ENCODE measurements at places on chromosomes 12 and 14.
A peak's percentile ranks its signal among the peaks of the same experiment; 100 is the strongest.

GRCh38 chr14:95294834-95295599, 24.7 kb downstream of the CLMN start:
- no peak overlapping the region for H3K27ac ChIP-seq
- H3K4me3 ChIP-seq: no peak overlapping the region
- H3K36me3 ChIP-seq: no peaks in the 10 kb centered on the region
- peaks cover 11% of the 10 kb centered on the region for H3K4me1 ChIP-seq
- no peak for DNase-seq
- no peaks in the 10 kb centered on the region for H3K27me3 ChIP-seq

DNA sequence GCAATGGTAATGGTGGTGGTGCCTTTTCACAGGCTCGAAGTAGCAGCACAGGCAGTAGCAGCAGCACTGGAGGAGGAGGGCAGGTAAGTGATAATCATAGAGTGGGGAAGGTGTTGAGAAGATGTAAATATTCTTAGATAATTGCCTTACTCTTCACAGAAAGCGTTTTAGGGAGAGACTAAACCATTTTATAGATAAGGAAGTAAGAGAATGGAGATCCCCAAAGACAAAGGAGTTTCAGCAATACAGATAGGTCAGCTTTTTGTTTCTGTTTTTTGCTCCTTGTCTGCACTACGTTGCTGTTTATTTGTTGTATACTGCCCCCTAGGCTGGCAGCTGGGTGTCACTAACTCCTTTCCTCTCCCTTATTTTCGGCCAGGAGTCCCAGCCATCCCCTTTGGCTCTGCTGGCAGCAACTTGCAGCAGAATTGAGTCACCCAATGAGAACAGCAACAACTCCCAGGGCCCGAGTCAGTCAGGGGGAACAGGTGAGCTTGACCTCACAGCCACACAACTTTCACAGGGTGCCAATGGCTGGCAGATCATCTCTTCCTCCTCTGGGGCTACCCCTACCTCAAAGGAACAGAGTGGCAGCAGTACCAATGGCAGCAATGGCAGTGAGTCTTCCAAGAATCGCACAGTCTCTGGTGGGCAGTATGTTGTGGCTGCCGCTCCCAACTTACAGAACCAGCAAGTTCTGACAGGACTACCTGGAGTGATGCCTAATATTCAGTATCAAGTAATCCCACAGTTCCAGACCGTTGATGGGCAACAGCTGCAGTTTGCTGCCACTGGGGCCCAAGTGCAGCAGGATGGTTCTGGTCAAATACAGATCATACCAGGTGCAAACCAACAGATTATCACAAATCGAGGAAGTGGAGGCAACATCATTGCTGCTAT, 2.0 kb downstream of the SP1 start:
- peak; percentile 22 for DNase-seq
- H3K4me3 ChIP-seq: peak overlapping the region; percentile 97
- no peaks in the 10 kb centered on the region for H3K27me3 ChIP-seq

DNA sequence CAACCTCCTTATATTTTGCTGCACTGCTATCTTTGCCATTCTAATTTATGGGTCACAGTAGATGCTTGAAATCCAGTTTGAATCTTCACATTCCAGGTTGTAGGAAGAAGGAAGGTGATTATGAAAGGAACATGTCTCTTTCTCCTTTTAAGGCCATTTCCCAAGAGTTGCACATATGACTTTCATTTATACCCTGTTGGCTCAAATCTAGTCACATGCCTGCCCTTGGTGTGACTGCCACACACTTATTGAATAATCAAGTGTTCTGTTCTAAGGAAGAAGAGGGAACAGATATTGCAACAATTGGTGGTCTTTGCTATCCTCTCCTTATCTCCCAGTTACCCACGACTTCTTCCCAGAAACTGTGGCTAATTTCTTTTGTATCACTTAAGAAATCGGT, 404.3 kb downstream of the TMEM117 start:
- no peaks in the 10 kb centered on the region for H3K36me3 ChIP-seq
- H3K4me1 ChIP-seq: no peaks in the 10 kb centered on the region
- no peak overlapping the region for H3K27ac ChIP-seq
- no peak overlapping the region for H3K4me3 ChIP-seq

DNA sequence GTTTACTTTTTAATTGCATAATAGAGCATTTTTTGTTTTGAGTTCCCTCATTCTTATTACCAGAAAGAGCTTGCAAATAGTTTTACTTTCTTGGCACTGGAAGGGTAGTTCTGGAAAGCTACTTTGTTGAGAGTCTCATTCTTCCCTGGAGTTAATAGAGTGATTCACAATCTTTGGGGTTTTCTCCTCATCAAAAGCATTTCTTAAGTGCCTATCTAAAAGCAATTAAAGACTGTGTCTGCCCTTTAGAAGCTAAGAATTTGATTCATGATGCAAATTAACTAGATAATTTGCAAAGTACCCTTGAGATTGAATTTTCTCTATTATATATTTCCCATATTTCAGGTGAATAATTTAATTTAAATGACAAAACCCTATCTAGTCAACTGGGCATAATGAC, 8.1 kb upstream of the BMAL2 start:
- H3K4me3 ChIP-seq: no peak overlapping the region
- no peak overlapping the region for H3K27ac ChIP-seq
- no peak for DNase-seq
- no peaks in the 10 kb centered on the region for H3K27me3 ChIP-seq

DNA sequence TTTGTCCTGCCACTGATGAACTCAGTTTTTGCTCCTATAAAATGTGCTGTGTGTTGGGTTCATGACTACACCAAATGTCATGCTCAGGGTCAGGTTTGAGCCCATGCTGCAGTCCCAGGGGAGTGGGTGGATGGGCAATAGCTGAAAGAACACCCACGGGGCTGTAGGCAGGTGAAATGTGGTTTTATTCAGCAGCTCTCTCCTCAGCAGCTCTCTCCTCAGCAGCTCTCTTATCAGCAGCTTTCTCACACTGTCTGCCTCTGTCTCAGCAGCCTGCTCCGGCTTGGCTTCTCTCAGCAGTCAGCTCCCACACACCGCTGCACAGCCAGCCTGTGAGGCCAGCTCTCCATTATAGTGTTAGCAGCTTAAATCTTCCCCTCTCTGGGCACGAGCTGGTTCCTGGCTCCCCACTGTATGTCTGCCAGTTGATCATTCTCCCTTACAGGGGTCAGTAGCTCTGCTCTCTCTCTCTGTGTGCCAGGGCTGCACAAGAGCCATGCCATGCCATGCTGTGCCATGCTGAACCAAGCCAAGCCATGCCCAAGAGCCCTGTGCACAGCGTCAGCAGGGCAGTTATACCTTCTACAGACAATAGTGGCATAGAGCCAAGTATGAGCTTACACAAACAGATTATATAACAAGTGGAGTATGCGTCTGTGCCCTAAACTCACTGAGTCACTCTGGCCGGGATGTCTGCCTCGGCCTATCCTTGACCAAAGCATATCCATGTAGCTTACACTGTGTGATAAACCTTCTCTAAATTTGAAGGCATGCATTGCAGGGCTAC, 303.3 kb upstream of the TMPO start:
- DNase-seq: no peak
- no peak overlapping the region for H3K27ac ChIP-seq
- peaks cover 4% of the 10 kb centered on the region for H3K4me1 ChIP-seq

GRCh38 chr12:123910761-123911193, 61.9 kb downstream of the CCDC92 start:
- DNase-seq: no peak
- H3K4me3 ChIP-seq: peak overlapping the region; percentile 84
- peaks cover 42% of the 10 kb centered on the region for H3K4me1 ChIP-seq
- peak overlapping the region; percentile 31 for H3K27ac ChIP-seq
- peaks cover 12% of the 10 kb centered on the region for H3K36me3 ChIP-seq
- H3K27me3 ChIP-seq: peaks cover 35% of the 10 kb centered on the region

DNA sequence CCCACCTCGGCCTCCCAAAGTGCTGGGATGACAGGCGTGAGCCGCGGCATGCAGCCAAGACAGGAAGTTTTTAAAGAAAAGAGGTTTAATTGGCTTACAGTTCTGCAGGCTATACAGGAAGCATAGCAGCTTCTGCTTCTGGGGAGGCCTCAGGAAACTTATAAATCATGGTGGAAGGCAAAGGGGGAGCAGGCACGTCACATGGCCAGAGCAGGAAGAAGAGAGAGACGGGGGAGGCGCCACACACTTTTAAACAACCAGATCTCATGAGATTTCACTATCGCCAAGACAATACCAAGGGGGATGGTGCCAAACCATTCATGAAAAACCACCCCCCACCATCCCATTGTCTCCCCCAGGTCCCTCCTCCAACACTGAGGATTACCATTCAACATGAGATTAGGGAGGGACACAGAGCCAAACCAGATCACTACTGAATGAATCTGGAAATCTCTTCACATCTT, 14.1 kb downstream of the CCDC63 start:
- H3K4me1 ChIP-seq: peaks cover 17% of the 10 kb centered on the region
- no peaks in the 10 kb centered on the region for H3K27me3 ChIP-seq
- DNase-seq: no peak
- no peak overlapping the region for H3K4me3 ChIP-seq

GRCh38 chr14:34593740-34594375, 36.1 kb downstream of the SNX6 start:
- peaks cover 20% of the 10 kb centered on the region for H3K36me3 ChIP-seq
- DNase-seq: no peak
- H3K27me3 ChIP-seq: no peaks in the 10 kb centered on the region
- no peak overlapping the region for H3K4me3 ChIP-seq
- H3K4me1 ChIP-seq: no peaks in the 10 kb centered on the region

- no peak for DNase-seq
- no peak overlapping the region for H3K27ac ChIP-seq
- no peak overlapping the region for H3K4me3 ChIP-seq
- peaks cover 31% of the 10 kb centered on the region for H3K4me1 ChIP-seq
- no peaks in the 10 kb centered on the region for H3K27me3 ChIP-seq
These were observed 42.0 kb downstream of the TRAF3 start for GRCh38 chr14:102819176-102819628.

GRCh38 chr12:46944088-46944487, 118.3 kb upstream of the SLC38A4 start:
- DNase-seq: no peak
- no peaks in the 10 kb centered on the region for H3K4me1 ChIP-seq
- H3K27ac ChIP-seq: no peak overlapping the region
- no peak overlapping the region for H3K4me3 ChIP-seq
- H3K36me3 ChIP-seq: no peaks in the 10 kb centered on the region

GRCh38 chr14:78614593-78614992, 444.4 kb downstream of the NRXN3 start:
- H3K4me1 ChIP-seq: peaks cover 28% of the 10 kb centered on the region
- no peak overlapping the region for H3K27ac ChIP-seq
- DNase-seq: no peak
- no peaks in the 10 kb centered on the region for H3K27me3 ChIP-seq
- H3K36me3 ChIP-seq: no peaks in the 10 kb centered on the region

- peak overlapping the region; percentile 98 for H3K4me3 ChIP-seq
- H3K36me3 ChIP-seq: no peaks in the 10 kb centered on the region
- peaks cover 23% of the 10 kb centered on the region for H3K4me1 ChIP-seq
- H3K27ac ChIP-seq: no peak overlapping the region
- H3K27me3 ChIP-seq: peaks cover 96% of the 10 kb centered on the region
These were observed 225.6 kb upstream of the CRY1 start for GRCh38 chr12:107318806-107319532.

GRCh38 chr12:81089412-81089811, 11.5 kb downstream of the ACSS3 start:
- H3K4me1 ChIP-seq: peaks cover 8% of the 10 kb centered on the region
- H3K27me3 ChIP-seq: no peaks in the 10 kb centered on the region
- H3K36me3 ChIP-seq: no peaks in the 10 kb centered on the region
- no peak overlapping the region for H3K27ac ChIP-seq

GRCh38 chr12:55619354-55620138, 17.1 kb upstream of the OR10P1 start:
- DNase-seq: peak; percentile 71
- no peak overlapping the region for H3K4me3 ChIP-seq
- H3K4me1 ChIP-seq: peaks cover 6% of the 10 kb centered on the region

- no peak for DNase-seq
- H3K27me3 ChIP-seq: peaks cover 3% of the 10 kb centered on the region
- no peaks in the 10 kb centered on the region for H3K36me3 ChIP-seq
- H3K27ac ChIP-seq: no peak overlapping the region
- H3K4me3 ChIP-seq: no peak overlapping the region
These were observed 297.7 kb upstream of the CLEC14A start for GRCh38 chr14:38553586-38553985.

GRCh38 chr14:63428486-63428885, 109.8 kb upstream of the GPHB5 start:
- H3K36me3 ChIP-seq: no peaks in the 10 kb centered on the region
- DNase-seq: no peak
- H3K4me3 ChIP-seq: no peak overlapping the region
- H3K4me1 ChIP-seq: peaks cover 22% of the 10 kb centered on the region
- H3K27me3 ChIP-seq: no peaks in the 10 kb centered on the region

GRCh38 chr12:1532375-1533165, 61.8 kb downstream of the FBXL14 start:
- peak overlapping the region; percentile 86 for H3K4me3 ChIP-seq
- H3K27ac ChIP-seq: no peak overlapping the region

DNA sequence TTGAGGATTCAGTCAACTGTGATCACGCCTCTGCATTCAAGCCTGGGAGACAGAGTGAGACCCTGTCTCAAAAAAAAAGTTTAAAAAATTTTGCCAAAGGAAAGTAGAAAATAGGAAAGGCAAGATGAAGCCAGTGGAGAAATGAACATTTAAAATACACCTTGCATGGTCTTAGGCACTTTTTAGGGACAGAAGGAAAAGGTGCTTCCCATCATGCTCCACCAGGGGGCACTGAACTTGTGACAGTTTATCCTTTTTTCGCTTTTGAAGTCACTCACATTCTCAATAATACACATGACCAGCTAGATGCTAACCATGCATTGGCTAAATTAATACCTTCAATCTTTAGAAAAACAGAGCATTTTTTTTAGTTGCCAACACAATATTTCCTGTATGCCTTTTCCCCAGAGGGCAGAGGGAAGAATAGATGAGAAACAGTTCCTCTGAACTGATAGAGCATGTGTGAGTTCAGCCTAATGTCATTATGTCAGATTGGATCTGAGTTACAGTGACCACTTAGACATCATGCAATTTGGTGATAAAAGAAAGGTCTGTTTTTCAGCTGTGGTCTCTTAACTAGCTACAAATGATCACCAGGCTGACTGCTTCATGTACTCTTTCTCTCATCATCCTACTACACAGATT, 221.8 kb upstream of the SSTR1 start:
- DNase-seq: peak; percentile 31
- peaks cover 3% of the 10 kb centered on the region for H3K36me3 ChIP-seq
- no peak overlapping the region for H3K27ac ChIP-seq
- H3K4me1 ChIP-seq: no peaks in the 10 kb centered on the region
- H3K27me3 ChIP-seq: peaks cover 9% of the 10 kb centered on the region
- no peak overlapping the region for H3K4me3 ChIP-seq

DNA sequence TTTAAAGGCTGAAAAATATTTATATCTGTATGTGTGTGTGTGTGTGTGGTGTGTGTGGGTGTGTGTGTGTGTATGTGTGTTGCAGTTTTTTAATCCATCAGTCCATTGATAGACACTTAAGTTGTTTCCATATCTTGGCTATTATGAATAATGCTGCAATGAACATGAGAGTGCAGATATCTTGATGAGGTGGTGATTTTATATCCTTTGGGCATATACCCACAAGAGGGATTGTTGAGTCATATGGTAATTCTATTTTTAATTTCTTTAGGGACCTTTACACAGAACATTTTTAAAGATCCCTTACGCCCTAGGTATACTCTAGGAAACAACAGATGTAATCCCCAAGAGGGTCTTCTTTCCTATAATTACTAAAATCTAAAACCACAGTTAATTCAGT, 154.5 kb upstream of the CLEC14A start:
- DNase-seq: no peak
- no peak overlapping the region for H3K27ac ChIP-seq
- no peaks in the 10 kb centered on the region for H3K27me3 ChIP-seq
- H3K4me3 ChIP-seq: no peak overlapping the region
- H3K36me3 ChIP-seq: no peaks in the 10 kb centered on the region

- H3K27me3 ChIP-seq: no peaks in the 10 kb centered on the region
- H3K4me1 ChIP-seq: peaks cover 4% of the 10 kb centered on the region
- H3K36me3 ChIP-seq: peaks cover 2% of the 10 kb centered on the region
- no peak overlapping the region for H3K4me3 ChIP-seq
- DNase-seq: no peak
- no peak overlapping the region for H3K27ac ChIP-seq
These were observed 1292.1 kb upstream of the FLRT2 start for GRCh38 chr14:84237881-84238280.

Data from neural crest cell (in vitro differentiated cells).